ENCODE measurements at places on chromosomes 6 and 20. TPM values are rescaled to one million over a fixed set of nuclear protein-coding genes. Genes with fewer than 3 reads are reported as not detected.

Gene SLC26A8
- 0.84 TPM for total RNA-seq

- no peak for DNase-seq
Observed at GRCh38 chr20:21214431-21214830, 88.5 kb downstream of the KIZ start.

DNA sequence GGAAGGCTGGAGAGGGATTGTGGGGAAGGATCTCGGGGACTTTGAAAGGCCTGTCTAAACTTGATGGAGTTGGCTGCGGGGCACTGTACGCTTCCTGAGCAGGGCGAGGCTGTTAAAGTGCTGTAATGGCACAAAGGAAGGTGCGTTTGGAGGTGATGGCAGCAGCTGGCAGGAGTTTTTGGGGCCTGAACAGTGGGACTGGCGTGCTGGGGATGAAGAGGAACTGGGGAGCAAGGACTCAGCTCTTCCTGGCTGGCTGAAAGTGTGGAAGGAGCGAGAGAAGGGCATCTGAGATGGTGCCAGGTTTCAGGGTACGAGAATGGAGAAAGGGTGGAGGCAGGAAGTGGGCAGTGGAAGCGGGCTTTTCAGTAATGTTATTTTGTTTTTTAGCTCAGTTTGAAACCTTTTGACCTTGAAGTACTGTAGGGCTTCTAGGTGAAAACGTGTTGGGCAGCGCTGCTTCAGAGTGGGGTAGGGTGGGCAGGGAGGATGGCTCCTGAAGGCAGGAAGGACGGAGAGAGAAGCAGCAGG is 8.0 kb downstream of the TMEM181 start:
- no peak for DNase-seq

DNA sequence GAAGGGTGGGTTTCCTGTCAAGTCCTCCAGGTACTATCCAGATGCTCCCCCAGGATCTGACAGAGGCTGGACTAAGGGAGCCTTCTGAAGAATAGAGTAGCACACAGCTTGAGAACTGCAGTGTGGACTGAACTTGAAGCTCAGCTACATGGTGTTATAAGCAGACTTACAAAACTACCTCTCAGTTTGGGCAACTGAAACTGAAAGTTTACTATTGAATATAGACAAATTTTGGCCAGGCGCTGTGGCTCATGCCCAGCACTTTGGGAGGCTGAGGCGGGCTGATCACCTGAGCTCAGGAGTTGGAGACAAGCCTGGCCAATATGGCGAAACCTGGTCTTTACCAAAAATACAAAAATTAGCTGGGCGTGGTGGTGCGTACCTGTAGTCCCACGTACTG is 348.5 kb downstream of the PLCB1 start:
- no peak for DNase-seq

Data from omental fat pad (tissue), 4 donors.